ENCODE measurements at places on chromosomes 4 and X.

DNA sequence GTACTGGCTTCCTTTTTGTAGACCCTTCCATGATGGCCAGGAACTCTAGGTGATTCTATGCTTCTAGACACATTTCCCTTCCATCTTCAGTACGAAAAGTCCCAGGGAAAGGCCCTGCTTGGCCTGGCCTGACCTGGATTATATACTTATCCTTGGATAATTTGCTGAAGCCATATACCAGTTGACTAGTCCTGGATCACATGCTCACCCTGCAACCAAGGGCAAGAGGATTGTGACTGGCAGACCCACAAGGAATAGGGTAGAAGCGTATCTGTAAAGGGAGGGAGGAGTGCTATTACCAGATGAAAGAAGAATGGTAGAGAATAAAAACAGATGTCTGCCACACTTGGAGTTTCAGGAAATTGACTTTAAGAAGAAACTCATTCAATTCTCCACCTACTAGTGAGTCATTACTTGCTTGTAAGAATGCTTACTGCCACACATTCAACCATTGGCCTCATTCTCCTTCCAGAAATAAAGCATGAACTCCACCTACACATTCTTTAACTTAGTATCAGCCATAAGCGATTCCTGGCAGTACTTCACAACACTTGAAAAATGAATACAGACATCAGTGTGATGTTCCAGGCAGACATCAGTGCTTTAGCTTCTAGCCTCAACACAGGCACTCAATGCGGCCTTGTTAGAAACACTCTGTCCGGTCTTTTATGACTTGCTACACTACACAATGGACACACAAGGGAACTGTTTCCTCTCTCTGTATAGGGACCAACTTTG, 141.8 kb downstream of the CBR4 start:
- no peak for DNase-seq

GRCh38 chr4:108107729-108108382, 60.9 kb downstream of the LEF1 start:
- DNase-seq, result no peak

- no peak for DNase-seq
These were observed 457.4 kb downstream of the CENPC start for GRCh38 chr4:67087897-67088296.

DNA sequence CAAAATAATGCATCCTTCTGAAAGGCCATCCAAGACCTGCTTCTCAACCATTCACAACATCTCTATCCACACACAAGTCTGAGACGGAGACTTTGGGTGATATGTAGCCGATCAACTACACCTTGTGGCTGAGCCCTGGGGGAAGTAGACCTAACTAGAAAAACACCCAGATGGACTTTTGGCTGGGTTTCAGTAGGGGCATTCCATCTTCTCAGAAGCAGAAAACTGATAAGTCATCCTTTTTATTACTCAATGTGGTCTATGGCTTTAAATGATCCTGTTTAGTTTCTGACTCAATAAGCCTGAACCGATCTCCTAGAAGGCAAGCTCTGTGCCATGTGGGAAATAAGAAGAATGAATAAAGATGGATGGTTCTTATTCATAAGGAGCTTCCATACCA, 82.5 kb upstream of the AFF2 start:
- no peak for DNase-seq

- DNase-seq, result no peak
These were observed 37.1 kb downstream of the HEPH start for GRCh38 chrX:66200855-66201795.

DNA sequence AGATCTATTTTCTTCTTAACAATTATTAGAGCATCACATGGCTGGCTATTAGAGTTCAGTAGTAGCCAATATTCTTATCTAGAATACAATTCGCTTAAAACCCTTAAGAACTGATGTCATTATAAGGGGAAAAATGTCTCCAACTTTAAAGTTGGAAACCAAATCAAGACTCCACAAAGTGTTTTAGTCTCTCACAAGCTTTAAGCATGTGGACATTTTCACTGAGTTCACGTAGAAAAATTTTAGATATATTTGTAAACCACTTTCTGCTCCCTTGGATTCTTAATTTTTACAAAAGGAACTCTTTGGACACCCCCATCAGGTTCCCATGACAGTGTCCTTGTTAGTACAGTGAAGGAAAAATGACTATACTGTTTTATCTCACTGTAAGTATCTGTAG, 123.9 kb upstream of the NAP1L5 start:
- DNase-seq, result no peak

DNA sequence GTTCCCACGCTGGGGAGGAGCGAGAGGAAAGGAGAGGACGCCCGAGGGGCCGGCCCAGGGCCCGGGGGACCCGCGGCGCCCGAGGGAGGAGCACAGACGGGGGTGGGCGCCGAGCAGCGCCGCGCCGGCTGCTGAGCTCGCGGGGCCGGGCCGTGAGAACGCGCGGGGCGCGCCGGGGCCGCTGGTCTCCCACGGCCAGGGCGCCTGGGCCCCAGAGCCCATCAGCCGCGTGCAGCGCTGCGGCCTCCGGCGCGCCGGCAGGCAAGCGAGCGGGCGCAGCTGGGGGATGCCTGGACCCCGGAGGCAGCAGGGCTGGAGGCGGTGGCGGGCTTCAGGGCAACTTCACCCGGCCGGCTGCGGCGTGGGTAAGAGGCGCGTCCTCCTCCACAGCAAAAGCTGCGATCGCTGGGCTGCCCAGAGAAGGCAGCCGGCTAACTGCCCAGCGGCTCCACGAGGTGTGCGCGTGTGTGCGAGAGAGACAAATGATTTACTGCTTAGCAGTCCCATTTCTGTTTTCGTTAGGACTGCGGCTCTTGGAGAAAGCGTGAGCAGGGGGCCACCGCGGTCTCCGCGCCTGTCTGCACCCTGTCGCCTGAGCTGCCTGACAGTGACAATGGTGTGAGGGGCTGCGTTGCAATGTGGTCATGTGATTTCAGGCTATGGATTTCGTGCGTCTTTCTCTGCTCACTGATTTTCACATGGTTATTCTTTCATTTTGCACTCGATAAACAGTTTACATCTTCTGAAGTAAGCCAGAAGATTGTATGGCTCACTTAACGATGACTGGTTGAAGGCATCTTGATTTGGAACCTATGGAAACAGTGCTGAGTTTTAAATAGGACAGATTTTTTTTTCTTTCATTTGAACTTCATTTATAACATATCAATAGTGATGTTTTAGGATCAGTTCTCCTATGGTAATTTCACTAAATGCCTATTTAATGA, 1.2 kb downstream of the GUCY1A1 start:
- no peak for DNase-seq

DNA sequence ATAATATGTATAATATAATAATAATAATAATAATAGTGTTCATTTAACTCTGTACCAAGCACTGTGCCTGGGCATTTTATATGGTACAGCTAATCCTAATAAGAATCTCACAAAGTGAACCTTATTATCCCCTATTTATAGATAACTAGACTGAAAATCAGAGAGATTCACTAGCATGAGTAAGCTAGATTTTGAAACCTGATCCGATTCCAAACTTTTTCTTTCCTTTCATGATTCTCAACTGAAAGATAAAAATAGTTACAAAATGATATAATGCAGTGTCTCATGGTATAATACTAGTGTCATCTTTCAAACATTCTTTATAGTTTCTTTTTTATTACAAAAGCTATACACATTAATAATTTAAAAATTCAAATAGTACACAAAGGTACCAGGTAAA, 55.9 kb upstream of the RNF128 start:
- DNase-seq, result no peak

- no peak for DNase-seq
These were observed 359.3 kb upstream of the GALNT7 start for GRCh38 chr4:172809319-172809718.

DNA sequence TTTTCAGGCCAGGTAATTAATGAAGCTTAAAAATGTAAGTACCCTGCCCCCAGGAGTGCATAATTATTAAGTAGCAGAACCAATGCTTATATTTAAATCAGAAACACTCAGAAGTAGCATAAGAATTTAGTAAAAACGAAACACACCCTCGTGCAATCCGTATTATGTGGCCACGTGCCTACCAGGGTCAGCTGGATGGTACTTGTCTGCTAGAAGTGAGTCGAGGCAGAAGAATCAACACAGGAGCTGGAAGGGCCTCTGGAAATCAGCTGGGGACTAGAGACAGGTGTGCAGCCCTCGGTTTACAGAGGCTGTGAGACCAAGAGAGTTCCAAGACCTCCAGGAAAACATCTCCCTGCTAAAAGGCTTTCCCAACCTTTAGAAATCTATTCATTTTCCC, 559 bp upstream of the FAM47E start:
- no peak for DNase-seq

- no peak for DNase-seq
These were observed 19.0 kb upstream of the SPP1 start for GRCh38 chr4:87956501-87956900.

GRCh38 chrX:28058901-28059300, 77.7 kb upstream of the DCAF8L1 start:
- DNase-seq, result no peak

DNA sequence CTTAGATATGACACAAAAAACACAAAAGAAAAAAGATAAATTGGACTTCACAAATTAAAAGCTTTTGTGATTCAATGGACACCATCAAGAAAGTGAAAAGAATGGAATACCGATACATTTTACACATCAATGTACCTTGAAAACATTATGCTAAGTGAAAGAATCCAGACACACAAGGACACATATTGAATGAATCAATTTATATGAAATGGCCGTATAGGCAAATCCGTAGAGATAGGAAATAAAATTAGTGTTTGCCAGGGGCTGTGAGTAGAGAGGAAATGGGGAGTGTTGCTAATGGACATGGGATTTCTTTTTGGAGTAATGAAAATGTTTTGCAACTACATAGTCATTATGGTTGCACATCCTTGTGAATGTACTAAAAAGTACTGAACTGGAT, 3.1 kb downstream of the PGAM4 start:
- DNase-seq, result no peak

DNA sequence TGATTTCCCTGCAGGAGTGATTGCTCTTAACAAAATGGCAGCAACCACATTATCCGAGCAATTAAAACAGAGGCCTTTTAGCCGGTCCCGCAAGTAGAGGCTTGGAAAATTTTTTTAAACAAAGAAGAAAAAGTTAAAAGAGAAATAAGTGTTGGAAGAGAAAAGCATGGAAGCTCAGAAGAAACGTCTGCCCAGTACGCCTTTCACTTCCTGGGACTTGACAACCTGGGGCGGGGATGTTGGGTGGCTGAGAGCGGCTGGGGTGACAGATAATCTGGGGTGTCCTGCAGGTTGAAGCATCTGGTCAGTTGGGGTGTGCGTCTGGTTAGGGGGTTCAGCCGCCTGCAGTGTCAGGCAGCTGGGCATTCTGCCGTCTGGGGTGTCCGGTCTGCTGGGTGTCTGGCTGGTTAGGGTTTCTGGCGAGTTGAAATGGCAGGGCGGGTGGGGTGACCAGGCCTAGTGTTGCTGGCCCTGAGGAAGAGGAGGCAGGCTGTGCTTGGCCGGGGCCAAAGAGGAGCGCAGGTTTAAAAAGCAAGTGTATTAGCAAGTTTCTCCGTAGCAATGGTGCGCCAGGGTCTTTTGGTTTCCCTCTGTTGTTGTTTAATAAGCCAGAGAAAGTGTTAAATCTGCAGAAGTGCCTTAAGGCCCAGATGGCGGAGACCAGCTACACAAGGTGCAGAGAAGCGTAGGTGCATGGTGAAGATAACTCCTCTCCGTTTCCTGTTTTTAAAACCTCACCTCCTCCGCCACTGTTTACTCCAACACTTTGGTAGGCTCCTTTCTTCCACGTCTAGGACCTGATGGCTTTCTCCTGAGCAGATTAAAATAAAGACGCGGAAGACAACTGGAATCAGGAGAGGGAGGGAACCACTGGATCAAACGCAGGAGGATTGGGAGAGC, 5.6 kb downstream of the HAND2 start:
- DNase-seq, result no peak

DNA sequence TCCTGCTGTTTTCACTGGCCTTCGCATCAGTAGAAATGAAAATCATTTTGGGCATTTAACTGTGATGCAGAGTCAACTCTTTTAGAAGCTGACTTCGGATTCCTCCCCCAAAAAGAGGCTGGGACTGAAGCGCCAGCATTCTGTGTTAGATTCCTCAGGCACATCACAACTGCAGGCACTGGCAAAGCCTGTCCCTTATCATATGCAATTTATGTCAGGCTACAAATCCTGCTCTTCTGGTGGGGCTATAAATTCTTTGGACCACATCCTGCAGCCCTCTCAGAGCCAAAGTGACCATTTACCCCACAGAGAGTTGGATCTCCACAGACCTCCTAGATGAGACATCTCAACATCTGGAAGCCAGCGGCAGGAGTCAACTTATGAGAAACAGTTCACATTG, 138.4 kb downstream of the CBR4 start:
- DNase-seq, result no peak

DNA sequence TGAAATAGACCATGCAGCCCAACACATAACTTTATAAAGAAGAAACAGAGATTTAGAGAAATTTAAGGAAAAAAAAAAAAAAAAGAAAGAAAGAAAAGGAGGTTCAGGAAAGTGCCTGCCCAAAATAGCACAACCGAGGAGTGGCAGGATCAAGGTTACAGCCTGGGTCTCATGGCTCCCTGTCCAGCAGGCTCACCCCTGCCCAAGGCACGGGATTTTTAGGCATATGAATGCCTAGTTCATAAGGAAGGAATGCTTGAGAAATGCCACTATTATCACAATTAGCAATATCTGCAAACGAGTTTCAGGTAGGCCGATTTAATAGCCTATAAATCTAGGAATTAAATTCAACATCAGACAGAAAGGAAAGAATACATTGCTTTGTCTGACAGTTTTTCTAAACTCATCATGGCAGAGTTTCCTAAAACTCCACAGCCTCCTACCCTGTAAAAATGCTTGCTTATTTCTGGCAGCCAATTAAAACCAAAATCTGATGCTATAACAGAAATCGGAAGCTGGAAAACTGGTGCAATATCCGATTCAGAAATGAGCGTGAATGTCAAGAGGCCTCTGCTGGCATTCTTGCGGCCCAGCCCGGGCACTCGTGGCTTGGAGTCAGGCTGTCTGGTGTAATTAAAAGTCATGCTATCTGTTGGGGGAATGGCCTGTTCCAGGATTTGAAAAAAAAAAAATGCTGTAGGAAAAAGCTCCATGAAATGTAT, 63.5 kb downstream of the GEMIN8 start:
- no peak for DNase-seq

GRCh38 chr4:101556842-101557241, 209.5 kb upstream of the PPP3CA start:
- no peak for DNase-seq
